Forelimb muscle (tissue), 1 donor: ENCODE measurements at places on chromosomes 11 and 22.

- no peak for DNase-seq
Observed at GRCh38 chr11:1301220-1302000, 8.0 kb downstream of the TOLLIP start.

GRCh38 chr11:62419314-62419929 lies 589 bp downstream of the SCGB1A1 start:
- no peak for DNase-seq

DNA sequence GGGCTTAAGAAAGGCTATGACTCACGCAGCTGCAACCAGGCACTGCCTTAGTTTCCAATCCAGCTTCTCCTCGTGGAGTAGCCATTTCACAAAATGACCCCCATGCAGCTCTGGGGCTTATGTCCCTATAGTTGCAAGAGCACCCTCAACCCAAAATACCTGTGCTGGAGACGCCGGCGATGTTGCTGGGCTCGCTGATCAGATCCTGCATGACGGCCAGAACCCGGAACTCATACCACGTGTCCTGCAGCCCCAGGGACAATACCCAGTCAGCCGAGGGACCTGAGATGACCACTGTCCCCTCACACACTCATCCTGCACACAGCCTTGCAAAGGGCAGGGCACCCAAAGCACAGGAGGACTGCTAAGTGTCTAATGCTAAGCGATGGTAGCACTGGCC lies 32.1 kb downstream of the IGSF9B start:
- DNase-seq = no peak

- no peak for DNase-seq
Observed at GRCh38 chr22:17870407-17870806, 96.1 kb upstream of the BID start.

GRCh38 chr11:90218606-90219005 lies 4.2 kb downstream of the CHORDC1 start:
- DNase-seq = no peak

DNA sequence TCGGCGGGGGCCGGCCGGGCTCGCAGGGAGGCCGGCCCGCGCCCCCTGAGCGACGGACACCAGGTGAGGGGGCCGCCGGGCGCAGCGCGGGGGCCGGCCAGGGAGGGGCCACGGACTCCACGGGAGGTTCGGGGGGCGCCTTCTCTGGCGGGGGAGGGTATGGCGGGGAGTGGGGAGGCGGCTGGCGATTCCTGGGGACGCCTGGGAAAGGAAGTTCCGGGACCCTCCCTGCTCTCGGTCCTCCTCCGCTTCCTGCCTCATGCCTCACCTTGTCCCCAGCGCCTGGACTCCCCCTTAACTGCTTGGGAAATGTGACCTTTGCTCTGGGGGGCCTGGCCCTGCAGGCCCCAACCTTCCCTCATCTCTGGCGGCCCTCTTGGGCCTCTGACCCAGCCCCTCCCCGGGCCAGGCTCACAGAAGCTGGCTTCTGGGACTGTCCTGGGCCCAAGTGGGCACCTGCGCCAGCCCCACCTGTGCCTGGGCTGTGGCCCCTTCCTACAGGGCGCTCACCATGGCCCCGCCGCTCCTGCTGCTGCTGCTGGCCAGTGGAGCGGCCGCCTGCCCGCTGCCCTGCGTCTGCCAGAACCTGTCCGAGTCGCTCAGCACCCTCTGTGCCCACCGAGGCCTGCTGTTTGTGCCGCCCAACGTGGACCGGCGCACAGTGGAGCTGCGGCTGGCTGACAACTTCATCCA lies 516 bp downstream of the LRFN4 start:
- DNase-seq = no peak

DNA sequence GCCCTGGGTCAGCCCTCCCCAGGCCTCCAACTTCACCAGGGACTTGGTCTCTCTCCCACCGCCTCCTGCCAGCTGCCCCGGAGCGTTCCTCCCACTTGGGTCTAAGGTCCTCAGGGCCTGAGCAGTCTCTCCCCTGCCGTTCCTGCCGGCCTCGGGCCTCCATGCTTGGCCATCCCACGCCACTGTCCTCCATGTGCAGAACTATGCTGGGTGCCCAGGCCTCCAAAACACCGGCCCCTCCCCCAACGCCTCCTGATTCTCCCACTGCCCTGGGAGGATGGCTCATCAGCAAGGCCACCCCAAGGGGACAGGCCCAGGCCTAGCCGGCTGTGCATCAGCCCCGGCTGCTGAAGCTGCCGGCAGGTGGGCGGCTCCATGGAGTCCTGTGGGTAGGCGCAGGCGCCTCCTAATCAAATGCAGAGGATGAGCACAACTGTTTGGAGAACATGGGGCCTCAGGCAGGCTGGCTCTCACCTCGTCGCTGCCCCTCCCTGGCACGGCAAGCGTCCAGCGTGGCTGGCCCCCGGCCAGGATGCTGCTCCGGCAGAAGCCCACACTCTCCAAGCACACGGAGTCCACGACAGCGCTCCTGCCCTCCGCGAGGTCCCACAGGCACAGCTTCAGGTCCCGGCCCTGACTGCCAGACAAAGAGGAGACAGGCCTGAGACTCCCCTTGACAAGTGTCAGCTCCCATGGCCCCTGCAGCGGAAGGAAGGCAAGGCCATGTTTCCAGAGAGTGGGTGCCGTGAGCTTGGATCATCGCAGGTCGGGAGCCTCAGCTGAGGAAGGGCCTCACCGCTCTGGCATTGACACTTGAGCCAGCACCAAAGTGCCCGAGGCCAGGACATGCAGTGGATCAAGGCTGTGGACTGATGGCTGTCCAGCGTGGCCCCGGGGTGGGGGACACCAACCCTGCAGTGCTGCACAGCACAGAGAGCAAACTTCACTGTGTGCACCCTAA lies 42.6 kb downstream of the GNB1L start:
- no peak for DNase-seq

DNA sequence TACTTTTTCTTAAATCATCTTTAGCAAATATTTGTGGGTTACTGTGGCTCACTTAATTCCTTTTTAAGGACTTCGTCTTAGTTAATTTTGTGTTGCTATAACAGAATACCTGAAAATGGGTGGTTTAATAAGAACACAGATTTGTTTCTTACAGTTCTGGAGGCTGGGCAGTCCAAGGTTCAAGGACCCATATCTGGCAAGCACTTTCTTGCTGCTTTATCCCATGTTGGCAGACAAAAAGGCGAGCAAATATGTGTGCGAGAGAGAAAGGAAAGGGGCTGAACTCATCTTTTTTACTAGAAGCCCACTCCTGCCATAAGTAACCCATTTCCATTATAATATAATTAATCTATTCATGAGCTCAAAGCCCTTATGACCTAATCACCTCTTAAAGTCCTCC lies 246.2 kb downstream of the GRM5 start:
- no peak for DNase-seq

DNA sequence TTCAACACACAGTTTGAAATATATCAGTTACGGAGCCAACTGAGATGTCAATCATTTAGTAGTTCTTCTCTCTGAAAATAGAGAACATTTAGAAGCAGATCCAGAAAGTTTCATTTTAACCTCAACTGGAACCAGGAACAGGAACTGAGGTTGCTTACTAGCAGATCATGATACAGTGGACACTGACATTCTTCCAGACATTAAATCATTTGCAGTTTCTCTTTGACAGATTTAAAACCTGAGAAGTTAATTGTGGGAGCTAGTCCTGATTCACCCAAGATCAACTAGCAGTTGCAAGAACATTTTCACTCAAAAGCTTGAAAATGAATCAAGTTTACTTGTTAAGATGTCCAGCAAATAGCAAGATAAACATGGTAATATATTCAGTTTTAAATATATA lies 135.4 kb downstream of the SLC17A6 start:
- DNase-seq = no peak

DNA sequence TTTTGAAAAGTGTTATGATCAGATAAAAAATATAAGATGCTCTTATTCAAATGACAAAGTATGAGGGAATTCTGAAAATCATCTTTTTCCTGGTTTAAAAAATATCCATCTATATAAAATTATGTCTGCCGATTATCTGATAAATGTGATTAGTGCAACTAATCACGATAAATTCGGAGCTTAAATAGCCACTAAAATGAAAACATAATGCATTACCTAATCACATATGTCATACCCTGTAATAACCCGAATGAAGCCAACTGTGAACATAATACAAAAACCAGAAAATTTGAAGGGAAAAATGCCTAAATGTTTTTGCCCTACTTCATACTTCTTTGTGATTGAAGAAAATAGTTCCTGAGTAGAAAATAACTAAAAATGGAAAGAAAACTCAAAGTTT lies 808.4 kb upstream of the LUZP2 start:
- no peak for DNase-seq

GRCh38 chr11:4699697-4700435 lies 2.2 kb upstream of the OR51E2 start:
- no peak for DNase-seq

DNA sequence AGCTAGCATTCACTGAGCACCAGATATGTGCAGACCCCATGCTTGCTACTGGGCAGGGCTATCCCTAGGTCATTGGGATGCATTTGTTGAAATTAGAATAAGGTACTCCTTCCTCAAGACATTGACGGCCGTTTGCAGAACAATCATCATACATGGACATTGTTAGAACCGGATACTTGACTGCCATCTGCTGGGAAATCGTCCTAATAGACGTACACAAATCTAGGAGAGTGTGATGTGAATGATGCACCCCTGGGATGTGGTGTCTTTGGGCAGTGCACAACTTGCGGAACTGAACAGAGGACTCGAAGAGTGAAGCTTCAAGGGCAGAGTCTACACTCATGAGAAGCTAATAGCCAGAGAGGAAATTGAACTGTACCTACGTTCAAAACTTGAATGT lies 35.9 kb downstream of the MYO18B start:
- DNase-seq = no peak

GRCh38 chr11:104858882-104859775 lies 39.1 kb downstream of the CASP12 start:
- DNase-seq = no peak

DNA sequence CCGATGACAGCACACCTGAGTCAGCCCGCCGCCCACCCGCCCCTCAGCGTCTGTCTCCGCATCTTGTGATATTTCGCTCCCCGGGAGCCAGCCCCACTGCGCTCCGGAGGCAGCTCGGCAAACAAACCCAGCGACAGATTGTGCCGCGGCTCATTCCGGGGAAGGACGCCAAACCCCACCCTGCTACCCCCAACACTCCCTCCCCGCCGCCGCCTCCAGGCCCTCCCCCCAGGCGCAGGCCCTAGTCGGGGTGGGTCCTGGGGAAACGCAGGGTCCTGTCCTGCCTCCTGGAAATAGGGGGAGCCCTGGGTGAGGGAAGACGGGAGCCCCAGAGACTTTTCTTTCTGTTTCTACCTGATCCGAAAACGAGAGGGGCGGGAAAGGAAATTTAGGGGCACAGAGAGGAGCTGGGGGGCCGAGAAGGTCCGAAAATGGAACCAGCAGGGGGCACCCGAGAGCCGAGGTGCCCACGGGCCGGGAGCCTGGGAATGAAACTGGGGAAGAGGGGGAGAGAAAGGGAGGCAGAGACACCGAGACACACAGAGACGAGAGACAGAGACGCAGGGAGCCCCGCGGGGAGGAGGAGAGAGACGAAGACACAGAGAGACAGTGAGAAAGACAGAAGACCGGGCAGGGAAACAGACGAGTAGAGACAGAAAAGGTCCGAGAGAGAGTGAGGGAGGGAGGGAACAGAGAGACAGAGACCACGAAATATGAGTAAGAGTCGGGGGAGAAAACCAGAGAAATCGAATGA lies 1.7 kb upstream of the RTN4RL2 start:
- DNase-seq = no peak

DNA sequence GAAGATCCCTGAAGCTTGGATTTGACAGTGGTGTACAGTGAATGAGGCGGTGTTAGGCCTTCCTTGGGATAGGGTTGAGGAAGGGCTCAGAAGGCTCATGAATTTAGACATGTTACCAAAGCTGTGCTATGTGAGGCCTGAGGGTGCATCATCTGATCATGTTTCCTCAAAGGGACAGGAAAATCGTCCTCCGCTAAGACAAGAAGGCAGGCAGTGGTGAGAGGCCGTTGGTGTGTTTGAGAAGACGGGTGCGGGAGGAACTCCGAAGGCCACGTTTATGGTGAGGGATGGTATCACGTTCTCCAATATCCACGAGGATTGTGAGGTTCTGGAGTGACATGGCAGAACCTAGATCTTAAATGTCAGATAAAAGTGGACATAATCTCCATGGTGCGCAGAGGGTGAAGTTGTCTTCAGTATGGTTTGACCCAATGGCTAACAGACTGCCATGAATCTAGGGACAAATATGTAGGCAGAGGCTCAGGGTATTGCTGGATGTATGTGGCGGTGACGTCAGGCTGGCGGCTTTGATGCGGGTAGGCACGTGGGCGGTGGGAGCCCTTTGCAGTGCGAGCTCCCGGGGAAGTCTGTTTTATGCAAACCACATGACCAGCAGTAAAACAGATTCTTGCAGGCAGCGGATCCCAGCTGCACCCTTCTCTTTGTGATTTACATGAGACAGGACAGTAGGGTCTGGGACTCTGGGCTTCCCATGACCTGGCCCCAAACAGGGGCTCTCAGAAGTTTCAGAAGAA lies 242.3 kb upstream of the B3GAT1 start:
- no peak for DNase-seq

GRCh38 chr11:69435161-69435986 lies 46.1 kb upstream of the LINC01488 start:
- DNase-seq = no peak

DNA sequence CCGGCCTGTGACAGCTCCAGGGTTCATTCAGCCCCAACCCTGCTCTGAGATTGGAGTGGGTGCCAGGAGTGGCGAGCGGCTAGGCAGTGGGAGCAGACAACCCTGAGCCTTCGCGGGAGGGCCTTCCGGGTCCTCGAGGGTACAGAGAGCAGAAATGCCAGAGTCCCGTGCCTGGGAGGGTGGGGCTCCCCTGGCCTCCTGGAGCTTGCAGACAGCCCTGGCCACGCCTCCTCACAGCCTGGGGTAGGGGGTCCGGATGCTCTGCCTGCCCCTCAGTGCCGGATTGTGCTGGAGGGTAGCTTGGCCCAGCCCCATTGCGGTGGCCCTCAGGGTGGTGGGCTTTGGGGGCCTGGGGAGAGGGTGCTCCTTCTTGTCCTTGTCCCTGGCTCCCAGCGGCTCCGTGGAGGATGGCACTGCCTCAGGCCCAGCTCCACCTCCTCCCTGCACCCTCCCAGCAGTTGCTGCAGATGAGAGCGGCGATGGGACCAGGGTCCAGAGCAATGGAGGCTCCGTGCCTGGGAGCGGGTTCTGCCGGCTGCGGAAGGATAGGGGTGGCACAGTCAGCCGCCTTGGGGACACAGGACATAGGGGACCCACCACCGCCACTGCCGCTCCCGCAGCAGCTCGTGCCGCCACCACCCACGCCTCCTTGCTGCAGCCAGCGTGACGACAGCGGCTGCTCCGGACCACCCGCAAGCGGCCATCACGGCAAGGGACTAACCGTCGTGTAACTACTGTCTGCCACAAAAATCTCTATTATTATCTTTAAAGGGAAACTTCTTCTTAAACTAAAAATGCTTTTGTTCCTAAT lies 34.9 kb upstream of the OR10G7 start:
- no peak for DNase-seq

DNA sequence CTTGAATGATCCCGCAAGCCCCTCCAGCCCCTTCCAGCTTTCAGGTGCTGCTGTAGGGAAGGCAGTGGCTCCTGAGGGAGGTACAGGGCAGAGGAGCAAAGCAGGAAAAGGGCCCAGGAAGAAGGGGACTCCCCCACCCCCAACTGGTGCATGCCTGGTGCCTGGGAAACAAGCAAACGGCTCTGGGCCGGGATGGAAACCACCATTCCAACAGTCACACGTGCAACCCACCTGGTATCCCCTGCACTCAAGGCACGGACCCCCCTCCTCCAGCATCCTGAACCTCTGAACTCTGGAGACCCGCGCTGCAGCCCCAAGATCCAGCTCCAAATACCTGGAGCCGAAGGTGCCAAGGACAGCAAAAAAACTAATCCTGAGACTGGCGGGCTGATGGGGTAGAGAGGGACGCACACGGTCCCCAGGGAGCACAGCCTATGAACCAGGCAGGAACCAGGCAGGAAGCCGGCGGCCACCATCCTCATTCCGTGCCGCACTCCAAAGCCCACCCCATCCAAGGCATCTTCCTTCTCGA lies 537 bp downstream of the SCN4B start:
- DNase-seq = no peak
